CD8-positive, alpha-beta T cell (primary cell): ENCODE measurements at places on chromosomes 3 and 15.
A peak's percentile ranks its signal among the peaks of the same experiment; 100 is the strongest.

GRCh38 chr3:184600685-184601377, 39.2 kb downstream of the EPHB3 start:
- DNase-seq = no peak

GRCh38 chr15:80844011-80844732, 65.0 kb downstream of the CEMIP start:
- DNase-seq = no peak

DNA sequence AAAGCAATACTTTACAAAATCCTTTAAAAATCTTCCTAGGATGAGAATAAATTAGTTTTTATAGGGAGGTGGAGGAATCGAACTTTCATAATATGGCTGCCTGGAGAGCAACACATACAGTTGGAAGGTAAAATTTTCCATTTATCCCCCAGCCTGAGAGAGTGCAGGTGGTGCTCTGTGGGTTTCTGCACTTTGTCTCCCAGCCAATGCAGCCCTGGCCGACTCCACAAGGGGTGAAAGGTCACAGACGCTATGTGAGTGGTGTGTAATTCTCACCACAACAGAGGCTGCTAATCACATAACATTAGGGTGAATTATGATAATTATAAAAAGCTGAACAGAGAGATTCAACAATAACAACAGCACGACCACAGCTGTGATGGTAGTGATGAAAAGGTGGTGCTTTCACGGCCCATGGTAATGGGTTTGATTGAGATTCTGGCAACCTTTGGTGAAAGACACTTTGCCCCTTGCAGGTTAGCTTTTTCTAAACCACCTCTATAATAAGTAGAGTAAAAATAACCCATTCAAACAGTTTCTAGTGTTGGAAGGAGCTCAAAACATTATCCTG, 30.1 kb upstream of the NANOGP8 start:
- no peak for DNase-seq

DNA sequence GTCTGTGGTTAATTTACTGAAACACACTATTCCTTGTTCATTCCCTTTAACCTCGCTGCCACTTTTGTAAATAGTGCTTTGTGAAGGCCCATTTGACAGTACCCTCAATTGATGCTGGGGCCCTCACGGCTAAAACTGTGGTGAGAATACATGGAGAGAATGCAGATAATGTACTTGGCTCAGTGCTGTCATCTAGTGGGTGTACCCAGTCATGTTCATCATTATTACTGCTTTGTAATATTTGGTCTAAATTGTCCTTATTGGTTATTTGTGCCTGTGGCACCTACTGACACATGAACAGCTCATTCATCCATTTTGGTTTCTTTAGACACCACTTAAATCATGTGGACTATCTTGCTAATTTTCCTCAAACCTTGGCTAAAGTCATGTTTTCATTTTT, 543.6 kb downstream of the EDEM1 start:
- no peak for DNase-seq

GRCh38 chr15:56980473-56980872, 62.0 kb downstream of the TCF12 start:
- no peak for DNase-seq

- DNase-seq = no peak
Observed at GRCh38 chr3:119856695-119857094, 74.8 kb downstream of the NR1I2 start.

GRCh38 chr15:88141269-88141889, 115.2 kb downstream of the NTRK3 start:
- DNase-seq = no peak

GRCh38 chr3:9765865-9766264, 3.9 kb downstream of the CAMK1 start:
- DNase-seq = no peak

- no peak for DNase-seq
Observed at GRCh38 chr3:121752772-121753171, 3.2 kb upstream of the GOLGB1 start.

- no peak for DNase-seq
Observed at GRCh38 chr15:45666119-45666875, 31.5 kb downstream of the SQOR start.

DNA sequence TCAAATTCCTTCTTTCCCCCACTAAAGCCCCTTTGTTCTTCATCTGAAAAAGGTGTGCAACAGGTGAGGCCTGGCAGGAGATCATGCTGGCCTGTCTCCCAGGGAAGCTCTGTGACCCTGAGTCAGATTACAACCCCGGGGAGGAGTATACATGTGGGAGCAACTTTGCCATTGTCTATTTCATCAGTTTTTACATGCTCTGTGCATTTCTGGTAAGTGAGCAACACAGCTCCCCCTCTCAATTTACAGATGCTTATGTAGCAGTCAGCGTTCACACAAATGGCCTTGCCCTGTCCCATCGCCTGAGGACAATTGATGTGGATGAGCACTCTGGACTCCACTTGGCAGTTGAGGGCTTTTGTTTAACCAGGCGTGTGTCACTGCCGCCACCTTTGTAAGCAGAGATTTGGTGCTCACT, 70.4 kb downstream of the CHDH start:
- no peak for DNase-seq

- DNase-seq = peak; percentile 72
Observed at GRCh38 chr15:64894395-64895056, 17.2 kb upstream of the ANKDD1A start.

DNA sequence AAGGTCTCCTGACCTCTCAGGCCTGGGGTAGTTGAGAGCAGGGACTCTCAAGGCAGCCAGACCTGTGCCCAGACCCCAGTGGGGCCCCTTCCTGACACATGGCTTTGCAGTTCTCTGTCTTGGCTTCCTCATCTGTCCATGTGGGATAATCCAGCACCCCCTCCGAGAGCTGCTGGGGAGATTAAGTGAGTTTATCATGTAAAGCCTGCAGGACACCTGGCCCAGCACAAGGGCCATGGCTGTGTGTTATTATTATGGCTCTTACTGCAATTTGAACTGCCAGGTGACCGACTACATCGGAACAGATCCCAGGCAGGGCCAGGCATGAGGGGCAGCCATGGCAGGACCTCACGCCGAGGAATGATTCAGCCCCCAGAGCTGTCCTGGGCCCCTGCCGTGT, 12.6 kb downstream of the DUSP7 start:
- no peak for DNase-seq
